Endothelial cell (in vitro differentiated cells): ENCODE measurements at places on chromosomes 5 and 9.
A peak's percentile ranks its signal among the peaks of the same experiment; 100 is the strongest.

DNA sequence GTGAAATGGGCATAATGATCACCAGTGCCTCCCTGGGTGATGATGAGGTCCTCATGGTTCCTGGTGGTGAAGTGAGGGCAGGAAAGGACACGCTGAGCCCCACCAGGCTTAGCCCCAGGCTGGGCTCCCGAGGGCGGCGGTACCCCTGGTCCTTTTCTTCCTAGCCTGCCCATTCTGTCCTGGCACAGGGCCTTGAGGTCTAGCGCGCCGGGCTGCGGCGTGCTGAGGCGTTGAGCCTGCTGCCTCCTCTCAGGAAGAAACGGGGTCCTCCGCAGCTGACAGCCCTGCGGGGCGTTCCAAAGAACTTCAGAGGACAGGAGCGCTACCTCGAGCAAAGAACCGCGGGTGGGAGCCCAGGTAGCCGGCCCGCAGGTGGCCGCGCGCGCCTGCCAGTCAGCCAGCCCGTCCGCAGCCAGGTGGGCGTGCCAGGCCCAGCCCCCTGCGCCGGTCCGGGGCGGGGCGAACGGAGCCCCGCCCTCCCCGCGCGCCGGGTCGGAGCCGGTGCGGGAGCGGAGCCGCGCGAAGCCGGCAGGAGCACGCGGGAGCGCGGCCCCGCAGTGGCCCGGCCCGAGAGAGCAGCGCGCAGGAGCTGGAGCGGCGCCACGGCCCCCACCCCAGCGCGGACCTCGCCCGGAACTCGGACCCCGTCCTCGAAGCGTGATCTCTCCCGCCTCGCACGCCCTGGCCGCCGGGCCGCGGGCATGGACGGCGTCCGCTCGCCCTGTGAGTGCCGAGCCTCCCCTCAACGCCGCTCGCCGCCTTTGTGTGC is at the start of gene WNK2:
WNK2 (plus strand) TSS at position 477 of the 769 bp plus-strand sequence. CDS start 791 bp downstream, outside the sequence.
- DNase-seq = peak; percentile 27

GRCh38 chr5:73152411-73153388 is 20.3 kb upstream of the TMEM174 start:
- no peak for DNase-seq

GRCh38 chr5:137888466-137888862 is 793 bp upstream of the PKD2L2 start:
- DNase-seq = no peak

DNA sequence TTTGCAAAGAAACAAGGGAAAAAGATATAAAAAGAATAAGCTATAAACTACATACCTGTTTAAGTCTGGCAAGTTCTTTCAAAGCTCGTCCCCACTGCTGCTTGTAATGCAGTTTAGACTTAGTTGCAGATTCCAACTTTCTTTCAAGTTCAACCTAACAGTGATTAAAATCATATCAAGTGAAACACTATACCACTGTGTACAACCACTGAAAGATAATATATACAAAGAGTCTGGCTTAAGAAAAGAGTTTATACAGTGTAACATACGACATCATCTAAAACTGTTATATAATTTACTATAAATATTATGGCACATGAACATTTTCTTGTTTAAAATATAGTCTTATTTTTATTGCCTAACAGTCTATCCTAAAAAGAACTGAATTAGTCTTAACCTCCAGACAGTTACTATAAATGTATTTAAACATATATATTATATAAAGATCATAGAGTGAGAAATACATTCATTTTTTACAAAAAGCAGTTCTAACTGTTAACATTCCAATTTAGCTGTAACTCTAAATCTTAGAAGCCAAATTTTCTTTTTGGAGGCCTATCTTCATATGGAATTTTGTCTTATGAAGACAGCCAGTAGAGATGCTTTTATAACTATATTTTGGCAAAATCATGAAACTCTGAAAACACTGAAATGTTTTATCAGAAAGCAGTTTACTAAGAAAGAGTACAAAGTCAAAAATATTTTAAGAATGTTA is 58.6 kb downstream of the CEP120 start:
- no peak for DNase-seq

DNA sequence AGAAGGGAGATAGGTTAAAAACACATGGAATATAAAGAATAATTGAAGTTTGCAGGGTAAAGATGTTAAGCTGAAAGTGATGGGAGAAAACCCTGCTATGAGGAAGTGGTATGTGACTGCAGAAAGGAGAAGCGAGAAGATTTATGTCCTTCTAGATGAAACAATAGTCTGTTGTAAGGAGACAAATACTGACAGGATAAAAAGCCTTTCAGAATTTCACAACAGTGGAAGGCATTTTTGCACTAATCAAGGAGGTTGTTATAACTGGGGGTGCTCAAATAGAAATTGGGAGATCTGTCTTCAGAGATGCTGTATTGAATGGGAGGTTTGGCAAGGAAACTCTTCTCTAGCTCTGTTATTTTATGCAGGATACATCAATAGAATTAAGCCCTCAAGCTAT is 69.6 kb downstream of the NMUR2 start:
- DNase-seq = no peak

DNA sequence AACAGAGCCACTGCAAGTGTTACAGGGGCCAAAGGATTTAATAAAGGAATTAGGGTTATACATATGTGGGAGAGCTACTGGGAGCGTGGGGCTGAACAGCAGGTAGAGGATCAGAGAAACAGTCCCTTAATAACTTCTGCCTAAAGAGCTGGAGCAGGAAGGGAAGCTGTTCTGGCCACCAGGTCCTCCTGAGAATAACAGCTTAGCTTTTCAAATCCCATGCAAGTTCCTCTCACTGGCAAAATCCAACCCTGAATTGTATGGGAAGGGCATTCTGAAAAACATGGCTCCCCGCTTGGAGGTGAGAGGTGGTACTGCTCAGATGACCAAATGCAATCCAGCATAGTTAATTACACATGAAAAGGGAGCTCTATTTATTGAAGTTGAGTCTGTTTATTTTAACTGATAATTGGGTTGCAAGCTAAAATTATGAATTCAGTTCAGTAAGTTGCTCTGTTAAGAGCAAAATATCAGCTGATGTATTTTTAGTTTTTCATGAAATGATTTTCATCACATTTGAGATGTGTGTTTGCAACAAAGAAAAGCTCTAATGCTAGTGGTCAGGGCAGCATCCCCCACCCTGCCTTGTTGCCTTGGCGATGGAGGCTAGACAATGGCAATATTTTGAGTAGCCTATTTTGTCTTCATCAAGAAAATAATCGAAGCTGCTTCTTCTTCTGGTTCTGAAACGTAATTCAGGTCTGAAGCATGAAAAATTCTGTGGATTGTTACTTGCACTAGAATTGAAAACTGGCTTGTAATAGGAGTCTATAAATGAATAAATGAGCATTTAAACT is 58.4 kb upstream of the SH3GL2 start:
- no peak for DNase-seq

DNA sequence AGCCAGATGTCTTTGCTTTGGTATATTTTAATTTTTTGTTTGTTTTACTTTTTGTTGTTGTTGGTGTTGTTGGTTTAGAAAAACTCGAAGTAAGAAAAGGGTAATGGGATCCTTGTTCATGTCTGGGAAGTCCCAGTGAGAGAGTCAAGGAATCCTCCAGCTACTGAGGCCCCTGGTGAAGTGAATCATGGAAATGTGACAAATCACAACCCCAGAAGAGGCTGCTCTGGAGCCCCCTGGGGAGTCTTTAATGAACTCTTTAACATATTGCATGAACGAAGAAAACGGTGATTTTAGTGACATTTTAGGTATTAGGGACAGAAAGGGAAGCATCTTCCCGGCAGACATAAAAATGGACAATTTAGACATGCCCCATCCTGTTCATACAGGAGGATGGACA is 41.3 kb downstream of the TMEM174 start:
- no peak for DNase-seq

- no peak for DNase-seq
Observed at GRCh38 chr9:94913550-94913949, 187.1 kb downstream of the AOPEP start.

DNA sequence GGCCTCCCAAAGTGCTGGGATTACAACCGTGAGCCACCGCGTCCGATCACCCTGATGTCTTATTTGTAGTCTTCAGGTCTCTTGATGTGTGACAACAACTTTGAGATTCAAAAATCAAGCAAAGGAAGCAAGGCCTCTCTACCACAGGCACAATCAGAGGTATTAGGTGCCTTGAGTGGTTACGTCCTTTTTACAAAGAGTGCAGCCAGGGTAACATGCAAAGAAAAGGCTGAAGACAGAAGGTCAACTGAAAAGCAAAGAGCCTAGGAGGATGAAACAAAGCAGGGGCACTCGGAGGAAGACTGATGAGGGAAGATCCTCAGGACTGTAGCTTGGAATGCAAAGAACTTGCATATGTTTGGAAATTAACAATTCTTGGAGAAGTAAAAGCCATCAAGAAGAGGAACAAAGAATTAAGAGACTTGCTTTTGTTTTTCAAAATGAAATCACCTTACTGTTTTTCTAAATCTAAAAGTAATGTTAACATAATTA is 362.1 kb downstream of the EBF1 start:
- DNase-seq = no peak

DNA sequence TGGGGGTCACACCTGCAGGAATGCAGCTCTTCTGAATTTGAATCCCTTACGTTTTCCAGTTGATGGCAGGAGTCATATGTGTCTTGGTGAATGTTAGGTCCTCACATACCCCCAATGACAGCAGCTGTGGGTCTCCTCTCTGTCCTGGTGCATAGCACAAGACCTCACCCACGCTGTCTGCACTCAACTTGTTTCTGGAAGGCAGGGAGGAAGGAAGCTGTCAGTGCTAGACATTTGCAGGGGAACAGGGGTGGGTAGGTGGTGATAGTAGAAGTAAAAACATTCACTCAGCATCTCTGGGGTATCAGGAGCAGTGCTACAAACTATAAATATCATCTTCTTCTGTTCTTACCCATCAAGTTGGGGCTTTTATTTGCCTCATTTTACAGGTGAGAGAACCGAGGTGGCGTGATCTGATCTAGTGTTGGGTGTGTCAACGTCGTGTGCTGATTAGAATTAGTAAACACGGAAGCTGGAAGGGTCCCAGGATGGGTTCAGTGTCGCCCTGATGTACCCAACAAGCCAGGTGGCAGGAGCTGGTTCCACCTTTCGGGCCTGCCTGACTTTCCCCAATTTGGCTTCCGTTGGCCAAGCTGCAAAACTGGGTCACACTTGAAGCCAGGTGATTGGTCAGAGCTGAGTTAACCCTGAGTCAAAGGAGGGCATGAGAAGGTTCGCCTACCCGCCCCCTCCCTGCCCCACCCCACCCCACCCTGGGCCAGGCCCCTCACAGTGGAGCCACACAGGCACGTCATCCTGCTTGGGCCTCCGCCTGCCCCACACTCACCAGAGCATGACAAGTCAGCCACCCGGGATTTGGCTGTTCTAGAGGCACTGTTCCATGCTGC is 15.8 kb downstream of the ERGIC1 start:
- DNase-seq = no peak

- no peak for DNase-seq
Observed at GRCh38 chr5:147093138-147093537, 141.7 kb upstream of the STK32A start.
